ENCODE measurements at places on chromosomes 13 and 19.

DNA sequence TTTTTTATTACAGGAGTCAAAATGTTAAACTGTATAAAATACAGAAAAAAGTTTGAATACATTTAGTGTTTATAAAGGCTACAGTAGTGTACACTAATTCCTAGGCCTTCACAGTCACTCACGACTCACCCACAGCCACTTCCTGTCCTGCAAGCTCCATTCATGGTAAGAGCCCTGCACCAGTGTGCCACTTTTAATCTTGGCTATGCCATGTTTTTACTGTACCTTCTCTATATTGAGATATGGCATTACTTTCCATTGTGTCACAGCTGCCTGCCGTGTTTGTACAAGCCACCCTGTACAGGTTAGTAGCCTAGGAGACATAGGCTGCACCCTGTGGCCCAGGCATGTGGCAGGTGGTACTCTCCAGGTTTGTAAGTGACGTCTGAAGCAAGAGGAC, 32.1 kb downstream of the C1QTNF9 start:
- no peak for DNase-seq

DNA sequence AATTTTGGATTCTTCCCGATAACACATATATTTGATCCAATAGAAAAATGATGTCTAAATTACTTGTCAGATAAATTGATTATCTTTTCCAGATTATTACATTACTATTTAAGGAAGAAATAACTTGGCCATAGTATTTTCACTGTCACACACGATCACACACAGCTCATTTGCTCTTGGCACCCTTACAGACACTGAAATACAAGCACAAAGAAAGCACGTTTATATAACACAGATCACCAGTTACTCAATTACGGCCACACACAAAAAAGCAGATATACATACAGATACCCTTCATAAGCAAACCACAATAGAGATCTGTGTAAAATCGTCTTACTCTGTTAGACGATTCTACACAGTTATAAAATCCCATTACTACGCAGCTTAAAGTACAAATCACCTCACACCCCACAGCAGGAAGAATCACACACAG, 716 bp upstream of the ZNF420 start:
- no peak for DNase-seq

- no peak for DNase-seq
Measured at GRCh38 chr19:17560205-17560595, 4.8 kb downstream of the COLGALT1 start.

GRCh38 chr13:20411638-20412342, 113.9 kb downstream of the CRYL1 start:
- no peak for DNase-seq

DNA sequence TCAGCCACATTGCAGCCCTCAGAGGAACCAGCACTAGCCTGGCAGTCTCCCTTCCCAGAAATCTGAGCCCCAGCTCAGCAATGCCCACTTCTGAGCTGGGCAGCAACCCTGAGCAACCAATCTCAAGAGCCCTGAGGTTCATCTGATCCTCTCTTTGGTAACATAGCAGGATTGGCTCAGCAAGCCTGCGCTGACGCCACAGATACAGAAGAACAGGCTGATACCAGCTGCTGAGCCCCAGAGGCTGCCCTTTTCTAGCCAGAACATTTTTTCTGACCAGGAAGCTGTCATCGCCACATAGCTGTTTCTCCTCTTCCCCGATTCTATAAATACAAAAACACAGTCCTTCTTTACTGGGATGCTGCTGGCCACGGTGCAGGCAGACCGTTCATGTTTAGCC, 59.8 kb downstream of the TRPM4 start:
- no peak for DNase-seq

- no peak for DNase-seq
Measured at GRCh38 chr19:47032171-47032811, 12.7 kb downstream of the NPAS1 start.

GRCh38 chr13:77737583-77738200, 40.2 kb downstream of the SLAIN1 start:
- no peak for DNase-seq

DNA sequence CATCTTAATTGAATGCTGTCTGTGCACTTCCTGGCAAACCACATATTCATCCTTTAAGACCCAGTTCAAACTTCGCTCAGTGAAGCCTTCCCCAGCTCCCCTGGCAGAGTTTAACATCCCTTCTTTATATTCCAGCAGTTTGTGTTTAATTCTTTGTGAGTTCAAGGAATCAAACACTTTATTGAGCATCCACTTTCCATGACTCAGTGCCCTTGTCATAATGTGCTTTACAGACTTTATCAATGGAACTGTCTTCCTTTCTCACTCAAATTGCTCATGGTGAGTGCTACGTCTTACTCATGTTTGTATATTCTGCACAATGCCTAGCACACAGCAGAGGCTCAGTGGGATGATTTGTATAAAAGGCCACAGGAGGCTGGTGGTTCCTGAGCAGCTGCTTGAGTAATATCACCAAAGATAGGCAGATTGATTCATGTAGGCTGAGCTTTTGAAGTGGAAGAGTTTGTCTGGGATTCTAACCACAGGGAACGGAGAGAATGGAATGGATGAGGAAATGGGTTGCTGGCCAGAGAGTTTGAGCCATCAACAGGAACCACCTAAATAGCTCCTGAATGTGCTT, 44.2 kb downstream of the SERTM1 start:
- DNase-seq: no peak

DNA sequence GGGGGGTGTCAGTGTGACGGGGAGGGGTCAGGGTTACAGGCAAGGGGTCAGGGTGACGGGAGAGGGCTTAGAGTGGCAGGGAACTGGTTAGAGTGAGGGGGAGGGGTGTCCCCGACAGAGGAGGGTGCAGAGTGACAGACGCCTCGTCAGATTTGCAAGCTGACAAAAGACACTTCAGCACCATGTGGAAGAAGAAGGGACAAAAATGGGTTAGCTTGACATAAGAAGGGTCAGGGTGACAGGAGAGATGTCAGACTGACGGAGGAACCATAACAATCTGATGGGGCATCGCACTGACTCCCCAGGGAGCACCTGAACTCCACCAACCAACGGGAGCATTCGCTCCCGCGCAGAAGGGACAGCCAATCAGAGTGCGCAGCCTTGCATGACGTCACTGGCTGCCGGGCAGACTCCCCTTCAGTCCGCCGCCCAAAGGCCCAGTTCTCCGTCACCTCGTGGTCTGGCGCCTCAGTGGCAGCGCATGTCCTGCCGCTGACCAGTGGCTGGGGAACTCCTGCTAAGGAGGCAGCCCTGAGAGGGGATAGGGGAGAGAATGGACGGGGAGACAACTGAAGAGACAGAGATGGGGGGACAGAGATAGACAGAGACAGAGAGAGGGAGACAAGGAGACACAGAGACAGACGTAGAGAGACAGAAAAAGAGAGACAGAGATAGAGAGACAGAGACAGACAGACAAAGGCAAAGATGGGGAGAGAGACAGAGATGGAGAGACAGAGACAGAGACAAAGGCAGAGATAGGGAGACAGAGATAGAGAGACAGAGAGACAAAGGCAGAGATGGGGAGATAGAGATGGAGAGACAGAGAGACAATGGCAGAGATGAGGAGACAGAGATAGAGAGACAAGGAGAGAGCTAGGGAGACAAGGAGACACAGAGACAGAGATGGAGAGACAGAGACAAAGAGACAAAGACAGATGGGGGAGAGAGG, 30.2 kb downstream of the C19orf81 start:
- no peak for DNase-seq

- DNase-seq: no peak
Measured at GRCh38 chr19:5292453-5292821, 48.2 kb downstream of the PTPRS start.

DNA sequence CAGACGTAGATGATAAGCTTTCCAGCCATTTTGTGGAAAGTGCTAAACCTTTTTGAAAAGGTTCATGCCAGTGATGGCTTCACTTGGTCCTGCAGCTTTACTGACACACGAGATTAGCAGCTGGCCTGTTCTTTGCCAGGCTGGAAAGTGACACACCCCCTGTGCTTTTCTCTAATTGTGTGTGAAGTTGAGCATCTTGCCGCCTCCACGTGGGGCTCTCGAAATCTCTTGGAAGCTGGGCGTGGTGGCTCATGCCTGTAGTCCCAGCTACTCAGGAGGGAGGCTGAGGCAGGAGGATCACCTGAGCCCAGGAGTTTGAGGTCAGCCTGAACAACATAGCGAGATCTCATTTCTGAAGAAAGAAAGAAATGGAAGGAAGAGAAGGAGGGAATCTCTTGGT, 25.3 kb upstream of the EHD2 start:
- no peak for DNase-seq

DNA sequence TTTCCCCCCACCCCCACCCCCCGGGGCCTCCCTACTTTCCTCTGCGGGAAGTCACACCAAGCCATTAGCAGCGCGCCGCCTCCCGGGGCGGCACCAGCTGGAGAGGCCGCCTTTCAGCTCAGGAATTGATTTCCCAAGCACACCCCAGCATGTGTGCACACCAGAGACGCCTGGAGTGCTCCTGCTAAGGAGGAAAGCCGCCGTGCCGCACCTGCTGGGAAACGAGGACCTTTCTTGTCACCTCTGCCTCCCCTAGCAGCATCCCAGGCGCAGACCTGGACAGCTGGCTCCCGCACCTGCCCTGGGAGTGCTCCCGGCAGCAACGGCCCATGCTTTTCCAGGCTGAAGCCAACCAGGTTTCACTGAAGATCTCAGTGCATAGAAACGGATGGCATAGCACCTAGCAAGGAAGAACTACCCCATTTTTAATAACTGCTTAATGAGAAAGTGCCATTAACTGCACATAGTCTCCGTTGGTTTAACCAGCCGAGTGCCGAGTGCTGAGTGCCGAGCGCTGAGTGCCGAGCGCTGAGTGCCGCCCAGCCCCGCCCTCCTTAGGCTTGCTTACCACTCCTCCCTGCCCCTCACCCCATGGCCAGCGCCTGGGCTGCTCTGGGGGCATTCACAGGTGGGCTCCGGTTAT, 165.0 kb downstream of the USP12 start:
- no peak for DNase-seq

DNA sequence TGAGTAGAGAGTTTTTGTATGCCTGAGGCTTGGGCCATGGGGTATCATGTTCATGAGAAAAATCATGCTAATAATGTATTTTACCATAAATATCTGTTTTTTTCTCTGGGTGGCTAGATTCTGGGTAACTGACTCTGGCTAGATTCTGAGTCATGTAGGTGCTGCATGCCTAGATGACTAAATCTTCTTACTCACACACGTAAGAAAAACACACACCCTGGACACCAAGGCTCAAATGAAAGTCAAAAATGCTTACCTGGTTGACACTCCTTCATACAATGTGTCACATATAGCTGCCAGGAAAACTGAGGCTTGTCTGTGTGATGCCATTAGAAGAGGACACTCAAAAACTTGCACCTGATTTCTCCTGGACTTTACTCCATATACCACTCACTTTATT, 597.4 kb upstream of the SLITRK1 start:
- no peak for DNase-seq

DNA sequence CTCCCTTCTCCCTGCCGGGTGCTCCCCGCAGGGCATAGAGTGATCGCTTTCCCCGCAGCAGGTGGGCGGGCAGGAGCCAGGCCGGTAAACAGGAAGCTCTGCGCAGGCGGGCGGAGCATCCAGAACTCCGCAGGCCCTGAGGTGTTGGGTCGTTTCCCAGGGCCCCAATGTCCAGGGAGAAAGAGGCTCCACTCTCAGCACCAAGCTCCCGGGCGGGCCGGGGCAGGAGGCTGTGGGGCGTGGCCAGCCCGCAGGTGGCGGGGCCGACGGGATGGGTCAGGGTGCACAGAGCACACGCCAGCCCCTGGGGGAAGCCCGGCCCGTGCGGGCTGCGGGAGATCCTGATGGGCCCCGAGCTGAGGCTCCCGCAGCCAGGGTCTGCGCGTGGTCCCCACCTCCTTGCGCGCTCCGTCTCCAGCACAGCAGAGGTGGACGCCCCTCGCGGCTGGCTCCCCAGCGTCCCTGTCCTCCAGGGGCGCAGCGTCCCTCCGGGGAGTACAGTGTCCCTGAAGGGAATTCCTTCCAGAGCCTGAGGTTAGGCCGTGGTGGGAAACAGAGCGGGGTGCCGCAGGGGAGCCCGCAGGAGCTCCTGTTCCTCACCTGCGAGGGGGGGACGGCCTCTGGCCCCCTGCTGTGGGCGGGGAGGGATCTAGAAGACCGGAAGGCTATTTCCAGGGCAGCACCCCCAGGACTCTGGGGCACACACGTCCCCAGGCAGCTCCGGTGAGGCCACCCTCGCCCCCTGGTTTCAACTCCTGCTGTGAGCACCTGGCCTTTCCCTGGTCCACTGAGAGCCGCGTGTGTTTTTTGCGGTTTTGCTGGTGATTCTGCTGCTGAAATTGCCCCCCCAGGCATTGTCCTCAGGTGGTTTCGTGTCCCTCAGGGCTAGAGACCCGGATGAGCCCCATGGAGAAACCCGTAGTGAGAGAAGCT, 12.2 kb downstream of the PIP5K1C start:
- no peak for DNase-seq

- DNase-seq: no peak
Measured at GRCh38 chr13:113410472-113411201, 42.7 kb downstream of the ADPRHL1 start.

DNA sequence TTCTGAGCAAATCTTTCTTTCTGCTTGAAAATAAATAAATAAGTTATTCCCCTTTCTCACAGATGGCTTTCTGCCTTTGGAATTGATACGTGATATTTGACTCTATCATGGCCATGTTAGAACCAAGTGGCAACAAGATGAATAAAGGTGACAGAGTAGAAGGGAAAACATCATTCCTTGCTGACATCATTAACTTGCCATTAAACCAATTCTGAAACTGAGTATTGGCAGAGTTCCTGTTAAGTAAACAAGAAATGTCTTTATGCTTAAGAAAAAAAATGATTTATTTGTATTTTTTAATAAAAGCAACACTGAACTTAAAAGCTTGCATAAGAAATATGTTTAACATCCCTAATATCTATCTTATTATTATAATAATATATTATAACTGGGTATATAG, 828.1 kb downstream of the PCDH9 start:
- no peak for DNase-seq

DNA sequence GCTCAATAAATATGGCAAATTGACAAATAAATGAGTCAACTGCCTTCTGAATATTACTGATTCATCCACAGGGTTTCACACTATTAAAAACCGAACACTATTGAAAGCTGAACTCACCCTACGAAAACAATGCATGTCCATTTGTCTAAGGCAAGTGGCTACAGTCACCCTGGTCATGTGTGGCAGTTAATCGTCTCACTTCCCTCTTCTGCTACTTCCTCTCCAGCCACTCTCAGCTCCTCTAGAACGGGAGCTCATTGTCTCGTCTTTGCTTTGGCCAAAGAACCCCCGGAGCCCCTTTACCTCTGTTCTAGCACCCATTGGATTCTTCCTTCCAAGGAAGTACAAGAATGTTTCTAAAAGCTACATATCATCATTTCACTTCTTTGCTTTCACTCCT, 74.4 kb upstream of the ZNF599 start:
- DNase-seq: no peak

- DNase-seq: no peak
Measured at GRCh38 chr13:31221057-31221456, 21.3 kb downstream of the B3GLCT start.

GRCh38 chr19:35347930-35348298, 212 bp downstream of the FFAR1 start:
- no peak for DNase-seq
